ENCODE measurements at places on chromosomes 1 and 21.
A peak's percentile ranks its signal among the peaks of the same experiment; 100 is the strongest.

- no peak for DNase-seq
These were observed 27.1 kb downstream of the ZBTB17 start for GRCh38 chr1:15948595-15949452.

DNA sequence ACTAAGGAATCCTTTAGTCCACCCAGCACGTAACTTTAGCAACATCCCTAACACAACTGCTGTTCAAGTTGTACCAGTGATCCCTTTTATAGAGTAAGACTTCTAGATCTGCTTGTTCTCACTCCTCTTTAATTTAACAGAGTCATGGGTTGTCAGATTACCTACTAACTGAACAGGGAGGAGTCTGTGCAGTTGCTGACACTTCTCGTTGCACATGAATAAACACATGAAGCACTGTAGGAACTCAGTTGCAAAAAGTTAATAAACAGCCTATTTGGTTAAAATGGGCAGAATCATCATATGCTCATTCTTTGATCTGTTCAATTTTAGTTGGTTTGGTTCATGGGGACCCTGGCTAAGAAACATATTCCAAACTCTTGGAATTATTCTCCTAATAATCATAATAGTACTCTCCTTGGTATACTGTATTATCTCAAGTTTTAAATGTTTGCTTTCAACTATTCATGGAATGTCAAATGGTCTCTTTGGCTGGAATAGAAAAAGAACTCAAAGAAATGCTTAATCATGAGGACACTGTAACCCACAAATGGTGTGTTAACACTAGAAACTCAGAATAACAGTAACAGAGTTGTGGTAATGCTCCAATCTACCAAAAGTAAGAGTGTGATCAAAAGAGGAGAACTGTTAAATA lies 15.6 kb downstream of the PLPPR5 start:
- no peak for DNase-seq

- DNase-seq = peak; percentile 34
These were observed 5.5 kb downstream of the DYNLT5 start for GRCh38 chr1:66757722-66758240.

GRCh38 chr1:199338760-199339159 lies 688.8 kb upstream of the NR5A2 start:
- no peak for DNase-seq

- DNase-seq = no peak
These were observed 5.8 kb downstream of the GALNT2 start for GRCh38 chr1:230072866-230073265.

DNA sequence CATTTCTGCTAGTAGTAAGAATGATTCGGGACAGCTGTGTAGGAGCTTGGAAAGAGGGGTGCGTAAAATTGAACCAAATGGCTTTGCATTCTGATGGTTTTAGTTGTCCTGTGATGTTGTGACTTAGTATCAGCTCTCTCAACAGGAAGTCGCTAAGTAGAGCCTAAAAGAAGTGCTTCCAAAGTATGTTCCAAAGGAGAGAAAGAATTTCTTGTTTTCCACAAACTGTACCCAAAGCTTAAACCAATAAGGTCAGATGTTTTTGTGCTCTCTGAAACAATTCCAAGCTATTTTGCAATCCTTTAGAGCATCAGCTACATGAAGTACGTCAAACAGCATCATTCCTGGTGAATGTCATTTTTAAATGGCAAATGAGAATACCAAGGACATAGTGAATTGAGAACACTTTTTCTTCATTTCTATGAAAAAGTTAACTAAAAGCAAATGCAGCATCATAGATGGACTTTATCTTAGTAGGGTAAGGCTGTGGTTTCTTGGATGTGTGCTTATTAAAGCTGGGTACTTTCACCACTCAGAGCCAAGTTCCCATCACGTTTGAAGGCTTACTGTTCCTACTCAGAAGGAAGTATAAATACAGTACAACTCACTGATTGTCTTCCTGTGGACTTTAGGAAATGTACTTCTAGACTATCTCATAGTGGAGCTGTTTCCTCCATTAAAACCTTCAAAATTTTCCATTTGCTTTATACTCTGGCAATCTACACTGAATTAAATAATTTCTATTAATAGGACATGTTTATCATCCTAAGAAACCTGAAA lies 148.6 kb downstream of the C1orf21 start:
- no peak for DNase-seq

DNA sequence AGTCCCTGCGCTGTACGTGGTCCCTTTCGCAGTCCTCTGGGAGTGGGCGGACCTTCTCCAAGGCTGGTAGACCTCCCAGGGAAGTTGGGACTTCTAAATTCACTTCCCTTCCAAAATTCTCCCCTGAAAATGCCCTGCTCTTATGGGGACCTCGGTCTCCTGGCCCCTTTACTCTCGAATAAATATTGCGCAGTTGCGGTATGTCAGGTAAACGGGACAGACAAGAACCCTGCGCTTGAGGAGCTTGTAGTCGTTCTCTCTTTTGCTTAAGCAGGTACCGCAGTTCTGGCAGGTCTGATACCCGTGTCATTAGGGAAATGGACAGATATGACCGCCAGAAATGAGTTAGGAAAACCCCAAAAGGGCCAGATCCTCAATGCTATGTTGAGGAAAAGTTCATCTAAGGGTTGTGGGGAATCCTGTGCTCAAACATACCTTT lies 561 bp downstream of the KIF2C start:
- DNase-seq = no peak

DNA sequence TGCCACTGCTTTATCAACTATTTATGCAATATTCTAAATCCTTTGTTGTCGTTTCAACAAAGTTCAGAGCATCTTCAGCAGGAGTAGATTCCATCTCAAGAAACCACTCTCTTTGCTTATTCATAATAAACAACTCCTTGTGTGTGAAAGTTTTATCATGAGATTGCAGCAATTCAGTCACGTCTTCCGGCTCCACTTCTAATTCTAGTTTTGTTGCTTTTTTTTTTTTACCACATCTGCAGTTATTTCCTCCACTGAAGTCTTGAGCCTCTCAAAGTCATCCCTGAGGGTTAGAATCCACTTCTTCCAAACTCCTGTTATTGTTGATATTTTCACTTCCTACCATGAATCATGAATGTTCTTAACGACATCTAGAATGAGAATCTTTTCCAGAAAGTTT lies 14.8 kb upstream of the ETS2 start:
- no peak for DNase-seq

DNA sequence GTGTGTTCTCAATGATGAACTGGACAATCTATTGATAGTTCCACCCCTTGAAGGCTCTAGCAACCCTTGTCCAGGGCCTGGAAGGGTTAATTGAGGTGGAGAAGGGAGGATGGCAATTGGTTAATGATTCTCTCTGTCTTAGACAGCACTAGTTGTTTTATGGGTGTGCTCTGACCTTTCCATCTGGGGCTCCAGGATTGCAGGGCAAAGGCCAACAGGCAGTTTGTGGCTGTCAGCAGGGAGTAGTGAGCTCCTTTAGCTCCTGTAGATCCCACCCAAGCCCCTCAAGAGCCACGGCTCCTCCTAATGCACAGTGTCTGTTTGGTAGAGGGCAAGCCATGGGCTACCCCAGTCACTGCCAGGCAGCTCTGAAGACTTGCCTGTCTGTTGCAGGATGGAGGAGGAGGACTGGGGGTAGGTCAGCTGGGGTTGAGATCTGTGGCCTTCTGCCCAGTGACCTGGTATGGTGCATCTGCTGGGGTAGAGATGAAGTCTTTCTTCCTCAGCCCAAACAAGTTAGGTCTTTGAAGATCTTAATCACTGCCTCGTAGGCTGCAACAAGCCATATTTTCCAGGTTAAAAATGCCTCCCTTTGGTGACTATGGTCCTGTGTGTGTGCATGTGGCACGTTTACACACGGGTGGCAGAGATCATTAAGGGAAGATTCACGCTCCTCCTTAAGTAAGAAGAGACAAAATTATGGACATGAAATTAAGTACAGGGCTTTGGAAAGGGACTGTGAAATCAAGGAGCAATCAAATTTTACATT lies 7.7 kb downstream of the MROH7 start:
- DNase-seq = no peak

GRCh38 chr1:89271341-89272015 lies 1.2 kb downstream of the GBP5 start:
- no peak for DNase-seq

DNA sequence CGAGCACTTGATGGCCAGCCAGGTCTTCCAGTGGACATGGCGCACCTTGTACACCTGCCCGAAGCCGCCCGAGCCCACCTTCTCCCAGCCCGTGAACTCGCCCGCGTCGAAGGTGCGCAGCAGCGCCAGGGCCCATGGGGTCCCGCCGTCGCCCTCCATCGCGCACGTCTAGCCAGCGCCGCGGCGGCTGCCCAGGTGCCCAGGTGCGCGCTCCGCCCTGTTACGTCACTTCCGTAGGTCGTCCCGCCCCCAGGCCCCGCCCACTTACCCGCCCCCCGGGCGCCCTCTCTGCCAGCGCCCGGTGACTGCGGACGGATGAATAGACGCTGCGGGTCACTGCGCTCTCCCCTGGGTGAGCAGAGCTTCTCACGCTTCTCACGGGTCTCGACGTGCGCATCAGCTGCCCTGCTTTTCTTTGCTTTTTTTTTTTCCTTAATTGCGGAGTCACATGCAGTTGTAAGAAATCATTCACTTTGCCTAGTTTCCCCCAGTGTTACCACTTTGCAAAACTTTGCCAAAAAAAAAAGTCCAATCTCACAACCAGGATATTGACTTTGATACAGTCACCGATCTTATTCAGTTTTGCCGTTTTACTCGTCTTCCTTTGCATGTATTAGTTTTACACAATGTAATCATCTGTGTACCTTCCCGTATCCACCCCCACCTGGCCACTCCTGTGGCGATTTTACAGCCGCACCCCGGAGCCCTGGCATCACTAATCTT lies at the start of gene RIPK4:
Gene RIPK4 (minus strand): TSS at position 170 of the 723 bp plus-strand sequence. CDS start 11 bp downstream, at position 159.
- peak; percentile 83 for DNase-seq

Measured in NCI-H2171 treated with DMSO at 0.1 percent for 48 hours (cell line).